Fibroblast of the aortic adventitia (primary cell): ENCODE measurements at places on chromosomes 2 and 18. TPM values are rescaled to one million over a fixed set of nuclear protein-coding genes. Genes with fewer than 3 reads are reported as not detected.

SERPINB3 gene
- total RNA-seq = not detected in 2 replicates

NT5C1B gene
- total RNA-seq = not detected in 2 replicates

CENPA gene
- total RNA-seq = 9.2 TPM in 1 of 2 replicates, not detected in the other

RNPEPL1 gene
- total RNA-seq = 11.3 and 12.7 TPM in 2 replicates

SERPINB5 gene
- not detected in 2 replicates for total RNA-seq

KIAA2012 gene
- total RNA-seq = not detected in 2 replicates

CXCR2 gene
- total RNA-seq = not detected in 2 replicates

DYNAP gene
- not detected in 2 replicates for total RNA-seq

CLIP4 gene
- 73.5 and 97.1 TPM in 2 replicates for total RNA-seq

RGPD4 gene
- total RNA-seq = 0.16 TPM in 1 of 2 replicates, not detected in the other

CNDP1 gene
- not detected in 2 replicates for total RNA-seq

TNFAIP6 gene
- 47.3 and 51.9 TPM in 2 replicates for total RNA-seq

SP3 gene
- total RNA-seq = 56.1 and 115 TPM in 2 replicates

TUBB8B gene
- not detected in 2 replicates for total RNA-seq

FHOD3 gene
- total RNA-seq = 3.0 and 3.3 TPM in 2 replicates

RUFY4 gene
- not detected in 2 replicates for total RNA-seq

GPR155 gene
- total RNA-seq = 1.6 and 2.2 TPM in 2 replicates

IL36G gene
- total RNA-seq = not detected in 2 replicates

ORMDL1 gene
- total RNA-seq = 11.4 and 56.9 TPM in 2 replicates

DCDC2C gene
- total RNA-seq = not detected in 2 replicates

AFTPH gene
- total RNA-seq = 23.6 and 29.8 TPM in 2 replicates

DYSF gene
- total RNA-seq = 0.18 and 1.2 TPM in 2 replicates

ZSCAN30 gene
- total RNA-seq = 18.6 and 22.6 TPM in 2 replicates

INHBB gene
- total RNA-seq = not detected in 2 replicates

SIX3 gene
- total RNA-seq = not detected in 2 replicates

RELCH gene
- total RNA-seq = 44.0 and 52.0 TPM in 2 replicates

MAPK4 gene
- under 0.01 TPM in 1 of 2 replicates, not detected in the other for total RNA-seq

CDH2 gene
- 38.3 and 64.1 TPM in 2 replicates for total RNA-seq

CD207 gene
- total RNA-seq = not detected in 2 replicates

DSG4 gene
- total RNA-seq = not detected in 2 replicates

PCBP1 gene
- total RNA-seq = 13.0 and 68.5 TPM in 2 replicates

PKDCC gene
- total RNA-seq = 19.7 and 57.8 TPM in 2 replicates

STK36 gene
- 31.0 and 65.6 TPM in 2 replicates for total RNA-seq

TMEM17 gene
- total RNA-seq = 0.90 and 4.4 TPM in 2 replicates

CABLES1 gene
- total RNA-seq = 7.4 and 19.2 TPM in 2 replicates

ANKRD23 gene
- 2.3 and 6.0 TPM in 2 replicates for total RNA-seq

HOXD10 gene
- not detected in 2 replicates for total RNA-seq

SIGLEC15 gene
- 8.4 TPM in 1 of 2 replicates, not detected in the other for total RNA-seq

RTP5 gene
- total RNA-seq = not detected in 2 replicates

UGP2 gene
- total RNA-seq = 119 and 129 TPM in 2 replicates

FRZB gene
- total RNA-seq = 0.08 and 0.18 TPM in 2 replicates

HOXD11 gene
- not detected in 2 replicates for total RNA-seq

SOCS6 gene
- 26.2 and 36.7 TPM in 2 replicates for total RNA-seq

GPR45 gene
- not detected in 2 replicates for total RNA-seq
